KBM-7 (cell line): ENCODE measurements at places on chromosomes 1 and 21.

GRCh38 chr1:154466921-154467417, 35.0 kb upstream of the TDRD10 start:
- peak; percentile 25 for DNase-seq

- DNase-seq = no peak
Measured at GRCh38 chr21:45455674-45456583, 51.0 kb downstream of the COL18A1 start.

GRCh38 chr1:9538669-9539164, 548 bp upstream of the SLC25A33 start:
- no peak for DNase-seq

GRCh38 chr1:101145449-101145820, 91.4 kb upstream of the S1PR1 start:
- DNase-seq = no peak

- DNase-seq = no peak
Measured at GRCh38 chr1:114206392-114206791, 52.7 kb upstream of the SYT6 start.

DNA sequence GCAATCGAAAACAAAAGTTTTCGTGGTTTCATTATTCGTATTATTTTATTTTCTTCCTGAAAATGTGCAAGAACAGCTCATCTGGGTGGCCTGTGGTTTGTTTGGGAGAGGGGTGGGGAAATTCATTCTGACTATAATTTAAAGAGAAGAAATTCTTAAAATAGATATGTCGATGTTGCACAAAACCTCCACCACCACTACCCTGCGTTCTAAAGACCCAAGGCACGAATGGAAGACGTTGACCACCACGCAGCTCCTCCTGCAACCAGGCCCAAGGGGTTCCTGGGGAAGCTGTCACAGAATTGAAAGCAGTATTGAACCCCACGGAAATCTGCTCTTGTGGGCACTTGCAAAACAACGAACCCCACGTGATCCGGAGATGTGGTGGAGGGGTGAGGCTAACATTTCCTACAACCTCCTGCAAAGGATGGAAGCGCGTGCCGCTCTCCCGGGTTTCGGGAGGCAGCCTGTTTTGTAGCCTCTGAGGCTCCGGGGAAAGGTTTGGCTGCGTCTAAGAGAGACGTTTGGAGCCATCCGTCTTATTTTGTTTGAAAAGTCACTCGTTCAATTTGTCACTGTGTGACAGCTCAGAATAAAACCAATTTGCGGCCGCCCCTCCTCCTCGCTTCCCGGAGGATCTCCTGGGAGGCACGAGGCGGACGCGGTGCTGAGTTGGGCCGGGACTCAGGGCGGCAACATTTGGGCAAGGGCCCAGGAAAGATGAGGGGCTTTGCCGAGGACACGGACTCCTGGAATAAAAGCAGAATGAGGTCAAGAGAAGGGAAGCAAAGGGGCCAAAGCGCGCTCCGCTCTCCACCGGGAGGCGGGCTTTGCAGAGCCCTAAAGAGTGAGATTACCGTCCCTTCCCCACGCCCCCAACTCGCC, 810 bp upstream of the HLX start:
- DNase-seq = peak; percentile 50

DNA sequence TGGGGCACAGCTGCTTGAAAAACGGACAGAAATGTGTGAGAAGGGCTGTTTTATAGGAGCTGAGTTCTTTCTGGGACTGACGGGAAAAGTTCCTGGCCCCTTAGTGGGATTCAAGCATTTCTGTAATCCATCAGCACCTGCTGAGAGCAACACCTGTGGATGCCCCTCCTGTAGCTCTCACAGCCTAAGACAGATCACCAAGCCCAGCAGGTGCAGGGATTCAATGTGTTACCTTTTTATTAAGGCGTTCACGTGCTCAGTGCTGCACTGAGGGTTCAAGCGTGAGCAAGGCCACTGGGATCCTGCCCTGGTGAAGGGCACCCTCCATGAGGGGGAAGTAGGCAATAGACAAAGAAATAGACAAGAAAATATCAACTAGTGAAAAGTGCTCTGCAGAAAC, 14.9 kb downstream of the OLFML2B start:
- DNase-seq = no peak

GRCh38 chr21:38631206-38631605, 132.9 kb upstream of the ERG start:
- no peak for DNase-seq
